ENCODE measurements at places on chromosomes 7 and 10.

DNA sequence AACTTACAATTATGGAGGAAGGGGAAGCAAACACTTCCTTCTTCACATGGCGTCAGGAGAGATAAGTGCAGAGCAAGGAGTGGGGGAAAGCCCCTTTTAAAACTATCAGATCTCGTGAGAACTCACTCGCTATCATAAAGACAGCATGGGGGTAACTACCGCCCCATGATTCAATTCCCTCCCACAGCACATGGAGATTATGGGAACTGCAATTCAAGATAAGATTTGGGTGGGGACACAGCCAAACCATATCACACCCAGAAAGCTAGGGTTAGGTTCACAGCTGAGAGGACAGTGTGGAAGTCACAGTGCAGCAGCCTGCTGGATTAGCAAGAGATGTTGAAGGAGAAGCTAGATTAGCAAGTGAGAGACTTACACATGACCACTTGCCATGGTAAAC lies 81.6 kb downstream of the CRTAC1 start:
- no peak for DNase-seq

- DNase-seq, result no peak
Observed at GRCh38 chr10:72665925-72666324, 26.0 kb upstream of the MCU start.

DNA sequence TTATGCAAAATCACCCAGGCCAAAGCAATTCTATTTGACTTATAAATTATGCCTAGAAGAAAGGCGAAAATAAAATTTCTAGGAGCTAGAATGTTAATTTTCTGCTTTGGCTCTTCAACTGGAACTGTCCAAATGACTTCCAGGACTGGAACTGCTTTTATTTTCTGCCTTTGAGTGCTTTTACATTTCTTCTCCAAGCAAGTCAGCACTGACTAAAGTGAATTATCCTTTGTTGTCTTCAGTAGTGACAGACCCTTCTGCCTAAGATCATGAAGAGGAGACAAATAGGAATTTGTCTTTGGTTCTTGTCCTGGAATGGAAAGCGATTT lies 255.9 kb downstream of the DNAJB9 start:
- DNase-seq, result no peak

GRCh38 chr10:18583575-18584270 lies 67.7 kb downstream of the NSUN6 start:
- no peak for DNase-seq

- DNase-seq, result no peak
Observed at GRCh38 chr10:119633538-119634218, 17.5 kb upstream of the BAG3 start.

DNA sequence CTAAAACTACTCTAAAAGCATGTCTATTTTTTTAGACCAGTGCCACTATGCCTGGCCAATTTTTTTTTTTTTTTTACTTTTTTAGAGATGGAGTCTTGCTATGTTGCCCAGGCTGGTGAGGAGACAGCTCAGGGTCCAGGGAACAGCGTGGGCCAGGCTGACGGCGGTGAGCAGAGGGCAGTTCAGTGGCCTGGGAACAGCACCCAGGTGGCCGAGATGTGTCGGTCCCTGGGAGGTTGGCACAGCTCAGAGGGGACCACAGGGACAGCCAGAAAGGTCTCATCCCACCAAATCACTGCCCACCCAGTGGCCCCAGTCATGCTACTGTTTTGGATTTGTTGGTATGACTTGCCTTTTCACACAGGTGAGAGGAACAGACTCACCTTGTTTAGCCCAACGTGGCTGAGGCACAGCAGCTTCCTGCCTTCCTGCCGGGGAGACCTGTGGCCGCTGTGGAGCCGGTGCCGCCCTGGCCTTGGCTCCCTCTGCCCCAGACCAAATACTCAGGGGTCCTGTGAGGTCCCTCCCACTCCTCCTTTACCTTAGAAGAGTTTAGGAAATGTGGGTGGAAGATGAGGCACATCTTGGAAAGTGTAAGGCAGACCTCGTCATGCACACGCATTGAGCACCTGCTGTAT lies 109.6 kb downstream of the PTPRE start:
- DNase-seq, result no peak

DNA sequence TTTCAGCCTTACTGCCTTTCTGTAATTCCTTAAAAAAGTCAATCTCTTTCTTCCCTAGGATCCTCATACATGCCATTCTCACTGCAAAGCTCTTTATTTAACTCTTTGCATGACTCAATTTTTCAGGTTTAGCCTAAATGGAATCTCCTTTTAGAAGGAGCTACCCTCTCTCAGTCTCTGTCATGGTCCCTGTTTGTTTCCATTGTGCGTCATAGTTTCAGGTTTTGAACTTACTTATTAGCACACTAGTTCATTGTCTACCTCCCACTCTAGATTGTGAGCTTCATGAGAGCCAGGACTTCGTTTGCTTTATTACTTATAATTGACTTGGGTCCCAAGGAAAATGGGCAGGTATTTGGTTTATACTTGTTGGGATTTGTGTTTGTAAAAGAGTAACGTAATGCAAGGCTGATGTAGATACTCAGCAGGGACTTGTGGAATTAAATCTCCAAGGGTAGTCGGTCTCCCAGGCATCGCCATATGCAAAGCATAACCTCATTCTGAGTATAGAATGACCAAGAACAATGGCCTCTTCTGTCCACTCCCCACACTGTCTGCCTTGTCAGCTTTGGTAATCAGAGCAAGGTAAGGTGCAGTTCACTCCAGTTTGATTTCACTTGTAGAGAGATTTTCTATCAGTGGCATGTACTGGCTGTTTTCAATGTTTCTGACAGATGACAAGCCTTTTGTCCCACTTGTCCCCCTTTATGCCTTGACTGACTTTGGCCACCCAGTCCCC lies 252.0 kb downstream of the SORCS3 start:
- no peak for DNase-seq
